ENCODE measurements at places on chromosomes 1 and 21.

- no peak for DNase-seq
Measured at GRCh38 chr1:116310180-116310579, 62.9 kb upstream of the ATP1A1 start.

DNA sequence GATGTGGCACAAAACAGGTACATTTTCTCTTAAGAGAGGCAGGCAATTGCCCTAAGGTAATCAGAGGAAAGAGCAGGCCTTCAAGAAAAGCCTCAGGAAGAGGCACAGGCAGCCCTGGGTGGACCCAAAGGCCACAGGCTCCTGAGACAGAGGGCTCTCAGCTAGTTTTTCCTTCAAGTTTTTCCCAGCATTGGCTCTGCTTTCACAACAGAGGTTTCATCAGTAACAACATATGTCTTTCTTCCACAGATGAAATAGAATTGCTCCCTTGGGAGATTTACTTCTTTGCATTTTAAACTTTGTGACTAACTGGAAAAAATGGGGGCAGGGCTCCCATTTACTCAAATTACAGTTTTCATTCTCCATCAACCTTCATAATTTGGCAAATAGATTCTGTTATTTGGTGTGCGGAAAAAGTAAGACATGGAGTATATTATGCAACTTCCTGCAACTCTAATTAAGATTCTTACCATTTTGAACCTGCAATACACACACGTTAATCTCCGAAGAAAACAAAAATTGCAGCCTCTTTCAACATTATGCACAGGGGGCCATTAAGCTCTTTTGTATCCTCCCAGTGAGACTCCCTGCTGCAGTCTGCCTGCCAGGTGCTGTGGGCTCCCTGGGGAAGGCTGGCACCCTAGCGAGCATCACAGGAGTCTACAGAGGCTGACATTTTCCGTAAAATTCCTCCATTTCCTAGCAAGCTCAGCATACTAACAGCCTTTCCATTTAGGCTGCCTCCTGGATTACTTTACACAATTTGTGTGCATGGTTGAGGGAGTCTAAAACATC, 282.3 kb downstream of the USH2A start:
- DNase-seq: no peak

GRCh38 chr1:6502000-6502891, 10.8 kb upstream of the PLEKHG5 start:
- DNase-seq: no peak

DNA sequence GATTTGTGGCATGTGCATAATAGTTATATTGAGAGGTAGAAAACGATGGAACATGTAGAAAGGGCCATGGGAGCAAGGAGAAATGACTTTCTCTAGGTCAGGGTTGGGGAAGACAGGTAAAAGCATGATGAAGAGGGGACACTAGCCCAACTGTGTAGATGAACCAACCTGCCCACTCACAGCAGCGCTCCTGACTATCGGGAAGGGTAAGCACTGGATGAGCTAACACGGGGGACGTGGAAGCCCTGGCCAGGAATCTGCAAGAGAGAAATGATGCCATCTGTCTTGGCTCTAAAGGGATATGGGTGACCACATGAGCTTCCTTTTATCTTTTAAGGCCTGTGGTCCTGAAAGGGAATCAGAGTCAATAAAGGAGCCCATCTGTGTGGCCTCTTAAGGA, 36.2 kb upstream of the TMEM125 start:
- DNase-seq: no peak

GRCh38 chr1:164609089-164609488, 50.1 kb downstream of the PBX1 start:
- no peak for DNase-seq

DNA sequence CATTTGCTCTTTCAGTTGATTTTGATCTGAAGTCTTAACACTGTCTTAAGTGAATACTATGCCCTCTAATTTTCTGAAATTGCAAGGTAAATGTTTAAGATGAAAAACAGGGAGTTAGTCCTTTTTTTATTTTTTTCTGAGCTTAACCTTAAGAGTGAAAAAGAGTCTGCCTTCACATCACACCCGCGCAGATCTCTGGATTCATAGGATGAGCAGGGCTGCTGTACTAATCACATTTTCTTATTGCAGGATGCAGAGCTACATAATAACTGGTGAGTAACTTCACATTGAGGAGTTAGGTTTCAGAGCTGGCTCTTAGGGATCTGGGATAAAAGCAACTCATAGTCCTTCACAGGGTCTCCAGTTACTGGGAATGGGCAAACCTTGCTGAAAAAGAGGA, 188.7 kb upstream of the ATP1B1 start:
- no peak for DNase-seq

DNA sequence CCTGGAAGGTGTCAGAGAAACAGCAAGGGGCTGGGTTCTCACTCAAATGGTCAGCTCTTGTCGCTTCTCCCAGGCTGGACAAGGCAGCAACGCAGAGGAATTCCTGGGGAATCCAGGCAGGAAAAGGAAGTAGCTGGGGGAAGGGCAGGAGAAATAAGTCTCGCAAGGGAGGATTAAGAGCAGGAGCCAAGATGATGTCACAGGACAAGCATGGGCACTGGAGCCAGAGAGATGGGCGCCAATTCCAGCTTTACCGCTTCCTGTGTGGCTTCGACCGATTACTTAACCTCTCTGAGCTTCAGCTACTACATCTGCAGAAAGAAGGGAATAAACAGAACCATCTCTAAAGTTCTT, 70.5 kb downstream of the SSBP3 start:
- no peak for DNase-seq

- DNase-seq: no peak
Measured at GRCh38 chr1:46862348-46862747, 63.5 kb downstream of the CYP4B1 start.

- DNase-seq: no peak
Measured at GRCh38 chr21:45579383-45580180, 37.3 kb upstream of the SLC19A1 start.

DNA sequence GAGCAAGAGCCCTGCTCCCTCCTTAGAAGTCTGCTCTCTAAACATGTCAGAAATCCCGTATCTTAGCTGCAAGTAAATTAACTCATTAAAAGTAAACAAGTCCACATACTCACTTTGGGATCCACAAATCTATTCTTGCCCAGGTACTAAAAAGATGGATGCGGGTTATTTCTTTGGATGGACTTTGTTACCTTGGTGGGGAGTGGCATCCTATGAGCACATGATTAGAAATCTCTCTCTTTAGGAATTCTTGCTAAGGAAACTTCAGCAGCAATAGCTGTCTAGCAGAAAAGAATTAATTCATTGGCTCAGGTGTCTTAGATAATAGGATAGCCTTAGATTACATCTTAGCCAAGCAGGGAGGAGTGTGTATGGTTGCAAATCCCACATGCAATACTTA, 25.2 kb downstream of the NRDC start:
- no peak for DNase-seq

DNA sequence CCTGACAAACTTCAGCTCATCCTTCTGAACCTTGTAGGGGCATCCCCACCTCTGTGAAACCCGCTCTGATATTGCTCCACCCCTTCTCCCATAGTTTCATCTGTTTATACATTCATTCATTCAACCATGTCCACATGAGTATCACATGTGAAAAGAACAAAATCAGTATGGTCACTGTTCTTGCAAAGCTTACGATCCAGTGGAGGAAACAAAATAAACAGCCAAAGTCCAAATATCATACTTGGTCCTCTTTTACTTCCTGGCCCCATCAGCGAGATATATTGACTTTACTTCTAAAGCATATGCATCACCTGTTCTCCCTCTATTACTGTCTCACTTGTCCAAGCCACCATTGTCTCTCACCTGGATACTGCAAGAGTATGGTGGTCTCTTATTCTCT, 35.6 kb downstream of the C8A start:
- no peak for DNase-seq

DNA sequence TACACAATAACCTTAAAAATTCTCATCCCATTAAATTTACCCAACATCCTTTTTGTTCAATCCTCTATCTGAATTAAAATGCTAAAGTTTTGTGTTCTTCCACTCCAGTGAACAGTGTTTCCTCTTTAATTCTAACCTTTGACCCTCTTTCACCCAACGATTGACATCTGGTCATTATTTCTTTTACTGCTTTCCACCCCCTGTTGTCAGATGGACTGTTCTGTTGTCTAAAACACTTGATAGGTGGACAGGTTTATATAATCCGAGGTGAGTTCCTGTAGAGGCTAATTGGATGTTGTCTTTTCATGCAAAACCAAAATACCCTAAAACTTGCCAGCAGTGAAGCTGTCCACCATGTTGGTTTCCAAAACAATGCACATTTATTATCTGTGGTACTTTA, 73.4 kb upstream of the SERTAD4 start:
- no peak for DNase-seq

DNA sequence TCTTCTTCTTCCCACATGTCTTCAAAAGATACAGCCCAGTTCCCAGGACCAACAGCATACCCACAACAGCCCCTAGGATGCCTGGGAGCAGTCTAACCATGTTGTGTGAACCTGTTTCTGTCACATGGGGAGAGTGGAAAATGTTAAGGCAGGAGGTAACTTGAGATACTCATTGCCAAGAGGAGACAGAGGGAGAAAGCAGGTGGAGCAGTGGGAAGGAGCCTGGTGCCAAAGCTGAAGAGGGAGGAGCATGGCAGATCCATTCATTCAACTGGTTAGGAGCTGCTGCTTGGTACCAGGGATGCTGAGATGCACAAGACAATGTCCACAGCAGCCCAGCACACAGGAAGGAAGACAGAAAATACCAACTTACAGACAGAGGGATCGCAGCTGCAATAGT, 149.8 kb upstream of the ETV3 start:
- DNase-seq: no peak

- no peak for DNase-seq
Measured at GRCh38 chr1:206447792-206448191, 22.5 kb upstream of the IKBKE start.

DNA sequence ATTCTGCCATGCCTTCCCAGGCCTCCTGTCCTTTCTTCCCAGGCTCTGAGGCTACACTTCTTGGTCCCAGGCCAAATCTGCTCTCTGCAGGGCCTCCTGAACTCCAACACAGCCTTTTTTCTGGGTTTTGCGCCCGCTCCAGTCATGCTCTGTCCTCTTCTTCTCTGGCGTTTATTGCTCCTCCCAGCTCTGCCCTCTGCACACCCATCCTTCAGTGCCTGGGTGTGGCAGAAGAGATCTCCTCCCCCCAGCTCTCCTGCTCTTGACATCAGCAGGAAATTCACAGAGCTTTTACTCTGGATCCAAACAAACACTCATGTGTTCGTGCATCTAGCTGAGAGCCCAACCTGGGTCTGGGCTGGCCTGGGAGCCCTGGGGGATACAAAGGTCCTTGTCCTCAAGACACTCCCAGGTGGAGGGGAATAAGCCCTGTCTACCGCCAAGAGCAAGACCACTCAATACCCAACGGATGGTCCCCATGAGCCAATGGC, 22.9 kb upstream of the EPS8L3 start:
- no peak for DNase-seq

- no peak for DNase-seq
Measured at GRCh38 chr1:6401673-6402072, 8.1 kb upstream of the ACOT7 start.

- DNase-seq: no peak
Measured at GRCh38 chr1:65267271-65267670, 42.1 kb upstream of the DNAJC6 start.

DNA sequence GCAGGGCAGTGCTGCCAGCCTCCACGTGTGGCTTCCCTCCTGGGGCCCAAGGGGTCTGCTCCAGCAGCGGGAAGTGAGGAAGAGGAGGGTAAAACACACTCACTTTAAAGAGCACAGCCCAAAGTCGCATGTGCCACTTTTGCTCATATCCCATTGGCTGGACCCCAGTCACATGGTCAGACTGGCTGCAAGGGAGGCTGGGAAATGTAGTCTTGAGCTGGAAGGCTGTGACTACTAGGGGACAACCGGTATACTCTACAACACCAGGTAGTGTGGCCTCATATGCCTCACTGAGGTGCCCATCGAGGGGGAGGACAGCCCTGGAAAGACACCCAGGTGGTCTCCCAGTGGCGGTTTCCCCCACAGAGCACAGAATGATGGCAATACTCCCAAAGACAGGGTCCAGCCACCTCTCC, 45.2 kb downstream of the CAMK2N1 start:
- no peak for DNase-seq

- DNase-seq: no peak
Measured at GRCh38 chr21:23131177-23131576, 2133.0 kb downstream of the NCAM2 start.

GRCh38 chr1:30452170-30452569, 271.2 kb downstream of the MATN1 start:
- DNase-seq: no peak

GRCh38 chr1:10555635-10556429, 81.1 kb downstream of the PEX14 start:
- DNase-seq: no peak

GRCh38 chr1:89125913-89126580, at the start of gene GBP2:
Gene GBP2, minus strand, starts transcription at chr1:89126114. Its CDS starts 4,148 bp downstream, at chr1:89121966.
- DNase-seq: no peak

DNA sequence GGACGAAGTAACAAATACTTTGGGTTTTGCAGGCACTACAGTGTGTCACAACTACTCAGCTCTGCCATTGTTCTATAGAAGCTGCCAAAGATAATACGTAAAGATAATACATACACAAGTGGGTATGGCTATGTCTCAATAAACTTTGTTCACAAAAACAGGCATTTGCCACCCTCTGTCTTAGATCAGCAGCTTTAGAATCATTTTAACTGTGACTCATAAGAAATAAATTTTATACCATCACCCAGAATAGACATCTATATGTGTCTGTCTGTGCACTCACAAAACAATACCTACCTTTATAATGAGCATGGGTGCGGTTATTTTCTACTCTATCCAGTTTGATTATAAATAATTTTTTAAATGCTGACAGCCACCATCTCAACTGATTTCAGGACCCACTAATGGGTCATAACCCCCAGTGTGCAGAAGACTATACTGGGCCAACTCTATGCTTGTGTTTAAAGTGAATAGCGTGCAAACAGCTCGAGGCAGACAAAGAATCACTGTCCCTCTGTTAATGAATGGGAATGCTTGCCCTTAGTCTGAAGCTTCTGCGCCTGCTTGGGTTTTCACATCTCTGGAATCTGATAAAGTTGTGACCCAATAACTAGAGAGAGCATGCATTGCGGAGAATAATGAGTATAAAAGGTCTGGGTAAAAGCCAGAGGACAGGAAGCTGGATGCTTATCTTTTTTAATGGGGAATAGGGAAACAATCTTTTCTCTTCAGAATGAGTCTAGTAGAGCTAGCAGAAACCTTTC, 216.2 kb downstream of the PLPP3 start:
- DNase-seq: no peak

DNA sequence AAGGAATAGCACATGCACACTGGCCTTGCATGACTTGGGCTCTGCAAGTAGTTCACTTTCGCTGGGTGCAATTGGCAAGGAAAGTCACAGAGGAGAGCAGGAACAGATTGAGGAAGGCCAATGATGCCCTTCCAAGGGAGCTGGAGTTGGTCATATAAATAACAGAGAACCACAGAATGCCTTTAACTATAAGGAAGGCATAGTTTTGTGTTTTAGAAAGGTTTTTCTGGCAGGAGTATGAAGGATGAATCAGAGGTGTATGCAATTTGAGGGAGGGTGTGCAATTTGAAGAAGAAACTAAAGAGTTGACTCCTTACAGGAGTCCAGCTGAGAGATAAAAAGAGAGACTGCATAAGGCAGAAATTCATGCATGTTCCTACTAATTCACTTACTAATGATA, 112.1 kb downstream of the PHTF1 start:
- no peak for DNase-seq

- no peak for DNase-seq
Measured at GRCh38 chr1:83692524-83693381, 306.2 kb downstream of the TTLL7 start.

Measured in esophagus squamous epithelium (tissue), 5 donors.